ENCODE measurements at places on chromosomes 1 and 21.

DNA sequence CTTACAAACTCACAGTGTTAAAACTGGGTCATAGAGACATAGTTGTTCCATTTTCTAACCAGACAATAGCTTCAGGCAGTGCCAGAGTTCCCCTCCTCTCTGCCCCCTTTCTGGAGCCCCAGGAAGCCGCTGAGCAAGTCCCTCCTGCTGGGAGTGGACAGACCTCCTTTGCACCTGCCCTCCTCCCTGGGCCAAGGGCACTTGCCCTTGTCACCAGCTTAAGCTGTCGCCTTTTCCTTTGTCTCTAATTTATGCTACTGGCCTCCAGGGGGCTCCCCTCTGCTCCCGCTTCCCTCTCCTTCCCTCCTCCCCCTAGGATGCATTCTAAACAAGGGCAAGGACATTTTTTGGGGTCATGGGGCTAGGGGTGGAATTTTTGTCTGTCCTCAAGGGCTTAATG lies 182.4 kb downstream of the MIS18A start:
- DNase-seq = no peak

DNA sequence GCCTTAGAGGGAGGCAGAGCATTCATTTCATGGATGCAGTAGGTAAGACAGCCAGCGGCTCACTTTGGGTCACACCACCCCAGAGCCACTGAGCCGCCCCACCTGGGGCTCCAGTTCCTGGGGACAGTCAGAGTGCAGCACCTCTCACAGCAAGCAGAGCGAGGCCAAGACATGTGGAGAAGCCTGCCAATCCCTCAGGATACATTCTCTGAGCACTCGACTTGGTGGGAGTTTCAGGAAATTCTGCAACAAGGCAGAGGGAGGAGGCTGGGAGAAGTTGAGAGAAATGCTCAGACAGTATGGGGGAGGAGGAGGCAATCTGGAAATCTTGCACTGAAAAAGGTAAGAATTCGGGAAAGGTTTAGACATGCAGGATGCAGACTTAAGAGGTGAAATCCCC lies 60.8 kb upstream of the WLS start:
- no peak for DNase-seq

DNA sequence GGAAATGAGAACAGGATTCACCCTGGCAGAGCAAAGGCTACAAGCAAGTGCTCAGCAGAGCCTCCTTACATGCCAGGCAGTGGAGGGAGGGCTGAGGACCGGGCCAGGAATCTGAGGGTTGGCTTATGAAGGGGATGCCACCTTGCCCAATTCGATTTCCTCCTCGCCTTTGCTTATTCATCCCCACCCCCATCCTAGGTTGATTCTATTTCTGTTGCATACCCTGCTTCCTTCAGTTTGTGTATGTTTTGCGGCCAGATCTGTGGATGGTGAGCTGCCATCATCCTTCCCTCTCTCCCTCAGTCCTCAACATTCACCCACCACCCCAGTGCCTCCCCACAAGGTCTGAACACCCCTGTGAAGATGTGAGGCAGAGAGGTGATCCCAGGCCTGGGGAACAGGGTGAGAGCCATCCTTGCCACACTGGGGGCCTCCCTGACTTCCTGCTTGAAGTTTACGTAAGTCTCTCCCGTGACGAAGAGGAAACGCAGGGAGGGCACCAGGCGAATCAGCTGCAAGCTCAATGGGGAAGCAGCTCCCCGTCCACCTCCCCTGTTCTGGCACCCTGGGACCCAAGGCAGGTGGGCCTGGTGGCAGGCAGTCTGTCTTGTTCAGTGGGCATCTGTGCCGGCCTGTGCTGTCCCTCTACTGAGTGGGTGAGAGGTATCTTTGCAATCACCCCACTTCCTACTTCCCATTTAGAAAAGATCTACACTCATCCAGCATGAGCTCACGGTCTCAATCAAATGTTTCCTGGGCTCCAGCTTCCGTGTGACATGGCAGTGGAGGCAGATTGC lies 50.6 kb upstream of the CNTN2 start:
- no peak for DNase-seq

GRCh38 chr21:17781524-17781923 lies 37.6 kb downstream of the C21orf91 start:
- DNase-seq = no peak

DNA sequence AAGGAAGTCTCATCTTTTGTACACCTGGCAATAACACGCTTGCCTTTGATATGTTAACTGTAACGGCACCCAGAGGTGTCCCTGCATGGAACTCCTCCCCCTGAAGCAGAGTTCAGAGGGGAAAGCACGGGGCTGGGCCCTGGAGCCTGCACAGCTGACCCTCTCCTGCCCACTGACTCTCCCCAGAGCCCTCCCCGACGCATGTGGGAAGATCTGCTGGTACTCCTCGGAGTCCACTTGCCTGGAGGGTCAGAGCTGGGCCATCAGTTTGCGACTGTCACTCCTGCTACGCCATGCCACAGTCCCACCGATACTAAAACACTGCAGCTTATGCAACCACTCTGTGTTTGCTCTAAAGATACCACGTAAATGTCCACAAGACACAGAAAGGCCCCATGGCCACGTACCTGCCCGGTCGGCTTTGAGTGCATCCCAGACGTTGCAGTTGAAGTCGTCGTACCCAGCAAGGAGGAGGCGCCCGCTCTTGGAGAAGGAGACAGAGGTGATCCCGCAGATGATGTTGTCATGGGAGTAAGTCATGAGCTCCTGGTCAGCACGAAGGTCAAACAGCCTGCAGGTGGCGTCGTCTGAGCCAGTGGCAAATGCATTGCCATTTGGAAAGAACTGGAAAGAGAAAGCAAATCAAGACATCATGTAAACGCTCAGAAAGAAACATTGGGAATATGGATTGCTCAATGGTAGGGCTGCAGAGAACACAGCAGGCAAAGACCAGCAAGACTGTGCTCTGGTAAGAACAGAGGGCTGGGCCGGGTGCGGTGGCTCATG lies 10.6 kb upstream of the NADK start:
- DNase-seq = peak; percentile 58

DNA sequence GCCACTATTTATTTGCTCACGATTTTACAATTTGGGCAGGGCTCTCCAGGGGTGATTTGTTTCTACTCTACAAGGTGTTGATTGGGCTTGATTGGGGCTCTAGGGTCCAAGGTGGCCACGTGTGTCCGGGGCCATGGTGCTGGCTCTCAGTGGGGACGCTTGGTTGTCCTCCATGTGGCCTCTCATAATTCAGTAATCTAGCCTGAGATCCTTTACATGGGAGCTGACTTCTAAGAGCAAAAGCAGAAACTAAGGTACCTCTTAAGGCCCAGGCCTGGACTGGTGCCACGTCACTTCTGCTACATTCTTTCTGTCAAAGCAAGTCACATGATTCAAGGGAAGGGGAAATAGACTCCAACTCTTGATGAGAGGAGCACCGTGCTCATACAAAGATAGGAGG lies 8.1 kb upstream of the PSRC1 start:
- no peak for DNase-seq

- peak; percentile 2 for DNase-seq
Observed at GRCh38 chr1:90045853-90046563, 51.1 kb downstream of the ZNF326 start.

DNA sequence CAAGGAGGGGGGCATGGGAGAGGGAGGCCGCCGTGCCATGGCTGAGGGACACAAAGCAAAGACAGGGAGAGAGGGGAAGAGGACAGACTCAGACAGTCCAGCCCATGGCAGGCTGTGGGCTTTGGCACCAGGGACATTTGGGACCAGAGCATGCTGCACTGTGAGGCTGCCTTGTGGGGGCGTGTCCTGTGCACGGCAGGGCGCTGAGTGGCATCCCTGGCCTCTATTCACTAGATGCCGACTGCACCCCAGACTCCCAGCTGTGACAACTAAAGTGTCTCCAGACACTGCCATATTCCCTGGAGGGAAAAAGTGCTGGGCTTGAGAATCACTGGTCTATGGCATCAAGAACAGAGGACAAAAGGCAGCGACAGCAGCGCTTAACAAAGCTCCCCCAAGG lies 18.6 kb upstream of the PRDM15 start:
- DNase-seq = no peak

DNA sequence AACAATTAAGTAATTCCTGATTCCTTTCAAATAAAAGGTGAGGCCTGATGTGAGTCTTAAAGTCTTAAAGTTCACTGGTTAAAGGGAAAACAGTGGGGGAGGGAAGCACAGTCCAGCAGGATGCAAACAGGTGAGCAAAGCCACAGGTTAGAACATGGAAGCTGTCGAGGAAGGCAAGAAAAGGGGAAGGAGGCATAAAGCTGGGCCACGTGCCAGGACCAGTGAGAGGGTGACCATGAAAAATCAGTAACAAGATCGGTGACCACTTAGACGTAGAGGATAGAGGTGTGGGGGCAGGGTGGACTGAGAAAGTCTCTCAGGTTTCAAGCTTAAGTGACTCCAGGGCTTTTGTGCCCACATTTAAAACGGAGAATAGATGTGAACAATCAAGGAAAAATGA lies 231.3 kb downstream of the SETD4 start:
- no peak for DNase-seq

GRCh38 chr1:9728451-9729295 lies 77.1 kb downstream of the PIK3CD start:
- no peak for DNase-seq

DNA sequence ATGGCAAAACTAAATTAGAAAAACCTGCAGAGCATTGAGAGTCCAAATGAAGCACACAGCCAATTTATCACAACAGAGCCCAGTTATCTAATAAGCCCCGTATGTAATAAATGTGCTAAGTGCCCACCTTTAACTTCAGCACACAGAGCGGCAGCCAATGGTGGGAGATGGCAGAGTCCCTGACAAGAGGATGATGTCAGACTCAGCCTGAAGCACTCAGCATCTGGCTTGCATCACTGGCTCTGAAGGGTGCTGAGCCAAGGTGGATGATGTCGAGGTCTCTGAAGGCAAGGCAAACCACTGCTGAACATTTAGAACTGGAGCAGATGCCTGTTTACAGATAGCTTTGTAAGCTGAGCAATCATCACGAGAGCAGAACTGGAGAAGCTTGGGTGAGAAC lies 118.3 kb downstream of the NUF2 start:
- DNase-seq = no peak

- DNase-seq = no peak
Observed at GRCh38 chr21:39215078-39215477, 31.8 kb upstream of the PSMG1 start.

GRCh38 chr1:98452162-98452561 lies 209.4 kb upstream of the SNX7 start:
- DNase-seq = no peak

- no peak for DNase-seq
Observed at GRCh38 chr1:72516264-72516663, 233.9 kb upstream of the NEGR1 start.

GRCh38 chr1:32501865-32502264 lies 37.0 kb downstream of the ZBTB8B start:
- no peak for DNase-seq

GRCh38 chr1:209769171-209769904 lies 13.5 kb downstream of the TRAF3IP3 start:
- DNase-seq = peak; percentile 89

- DNase-seq = peak; percentile 53
Observed at GRCh38 chr21:31416465-31416864, 72.4 kb upstream of the TIAM1 start.

DNA sequence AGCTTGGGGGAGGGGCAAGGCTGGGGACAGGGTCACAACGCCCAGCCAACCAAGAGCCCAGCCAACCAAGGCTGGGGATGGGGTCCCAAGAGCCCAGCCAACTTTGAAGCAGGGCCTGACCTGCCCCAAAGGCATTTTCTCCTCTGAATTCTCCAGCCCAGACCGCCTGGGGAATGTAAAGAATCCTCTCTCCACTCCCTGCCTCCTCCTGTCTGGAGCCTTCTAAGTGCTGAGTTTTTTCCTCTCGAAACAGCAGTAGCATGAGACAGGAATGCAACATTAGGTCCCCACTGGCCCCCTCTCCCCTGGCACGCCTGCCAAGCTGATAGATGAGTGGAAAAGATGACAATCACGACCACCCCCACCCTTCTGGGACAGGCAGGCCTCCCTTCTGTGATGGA lies 17.0 kb downstream of the C1orf198 start:
- DNase-seq = no peak

- peak; percentile 20 for DNase-seq
Observed at GRCh38 chr1:243924588-243925349, 74.7 kb upstream of the AKT3 start.

DNA sequence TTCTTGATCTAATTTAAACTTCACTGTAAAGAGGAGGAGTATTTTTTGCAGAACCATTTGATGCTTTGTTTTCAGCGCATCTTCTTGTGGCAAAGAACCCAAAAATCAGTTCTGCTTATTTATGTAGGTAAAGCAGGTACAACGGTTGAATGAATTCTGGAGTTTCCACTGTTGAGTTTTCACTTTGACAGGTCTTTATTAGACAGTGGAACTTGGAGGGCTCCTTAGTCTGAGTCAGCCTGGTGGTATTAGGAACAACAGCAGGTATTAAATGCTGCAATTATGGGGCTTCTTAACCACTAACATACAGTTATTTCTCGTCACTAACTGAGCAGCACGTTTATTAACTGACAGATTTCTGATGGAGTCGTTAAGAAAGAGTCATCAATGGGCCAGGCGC lies 1.2 kb downstream of the LRIG2 start:
- DNase-seq = peak; percentile 50

DNA sequence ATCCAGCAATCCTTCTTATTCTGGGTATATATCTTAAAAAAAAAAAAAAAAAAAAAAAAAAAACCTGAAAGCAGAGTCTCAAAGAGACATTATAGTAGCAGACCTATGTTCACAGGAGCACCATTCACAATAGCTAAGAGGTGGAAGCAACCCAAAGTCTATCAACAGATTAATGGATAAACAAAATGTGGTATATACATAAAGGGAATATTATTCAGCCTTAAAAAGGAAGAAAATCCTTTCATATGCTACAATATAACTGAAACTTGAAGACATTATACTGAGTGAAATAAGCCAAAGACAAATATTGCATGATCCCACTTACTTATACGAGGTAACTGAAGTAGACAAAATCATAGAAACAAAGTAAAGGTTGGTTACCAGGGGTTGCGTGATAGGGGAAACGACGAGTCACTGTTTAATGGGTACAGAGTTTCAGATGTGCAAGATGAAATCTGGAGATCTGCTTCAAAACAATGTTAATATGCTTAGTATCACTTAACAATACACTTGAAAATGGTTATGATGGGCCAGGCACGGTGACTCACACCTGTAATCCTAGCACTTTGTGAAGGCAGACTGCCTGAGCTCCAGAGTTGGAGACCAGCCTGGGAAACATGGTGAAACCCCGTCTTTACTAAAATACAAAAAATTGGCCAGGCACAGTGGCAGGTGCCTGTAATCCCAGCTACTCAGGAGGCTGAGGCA lies 29.5 kb downstream of the PIK3R3 start:
- DNase-seq = peak; percentile 43

- no peak for DNase-seq
Observed at GRCh38 chr1:11284784-11285183, 11.8 kb downstream of the UBIAD1 start.

- DNase-seq = no peak
Observed at GRCh38 chr1:223229756-223230155, 86.7 kb upstream of the TLR5 start.

DNA sequence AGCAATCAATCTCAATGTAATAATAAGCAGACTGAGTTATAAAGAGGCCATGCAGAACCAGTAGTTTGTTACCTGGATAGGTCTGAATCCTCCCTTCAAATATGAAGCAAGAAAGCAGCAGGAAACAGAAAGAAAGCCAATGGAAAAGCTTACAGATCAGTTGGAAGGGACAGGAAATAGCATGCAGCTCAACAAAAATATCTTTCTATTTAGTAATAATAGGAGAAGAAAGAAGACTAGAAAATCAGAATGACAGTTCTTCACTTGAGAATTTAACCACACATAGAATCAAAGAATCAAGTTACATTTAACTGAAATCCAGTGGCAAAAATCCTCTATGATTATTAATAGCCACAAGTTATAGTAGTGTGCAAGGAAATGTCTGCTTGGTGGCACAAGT lies 194.4 kb downstream of the EIF4G3 start:
- no peak for DNase-seq

Data from fibroblast of lung (primary cell).